ENCODE measurements at places on chromosomes 4 and X.

DNA sequence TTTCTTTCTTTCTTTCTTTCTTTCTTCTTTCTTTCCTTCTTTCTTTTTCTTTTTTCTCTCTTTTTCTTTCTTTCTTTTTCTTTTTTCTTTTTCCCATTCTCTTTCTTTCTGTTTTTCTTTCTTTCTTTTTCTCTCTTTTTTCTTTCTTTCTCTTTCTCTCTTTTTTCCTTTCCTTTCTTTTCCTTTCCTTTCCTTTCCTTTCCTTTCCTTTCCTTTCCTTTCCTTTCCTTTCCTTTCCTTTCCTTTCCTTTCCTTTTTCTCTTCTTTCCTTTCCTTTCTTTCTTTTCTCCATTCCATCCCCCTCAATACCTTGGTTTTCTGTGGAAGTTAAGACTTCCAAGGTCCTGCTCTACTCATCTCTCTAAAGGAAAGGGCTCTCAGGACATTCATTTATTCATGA, 102.8 kb upstream of the CLNK start:
- no peak for DNase-seq

DNA sequence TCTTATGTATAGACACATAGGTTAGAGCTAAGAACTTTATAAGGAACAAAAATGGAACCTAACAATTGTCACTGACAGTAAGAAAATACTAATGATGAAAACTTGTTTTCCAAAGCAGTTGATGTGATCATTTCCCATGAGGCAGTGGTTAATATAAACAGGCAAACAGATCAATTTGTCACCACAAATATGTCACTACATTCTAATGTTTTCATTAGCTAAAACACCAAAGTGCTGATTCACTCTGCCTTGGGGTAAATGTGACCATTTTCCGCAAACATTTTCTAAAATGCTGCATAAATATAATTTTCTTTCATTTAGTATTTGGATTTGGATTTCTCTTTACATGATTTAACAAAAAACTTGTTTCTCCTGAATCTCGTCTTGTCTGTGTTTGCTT, 408.9 kb upstream of the CTSO start:
- no peak for DNase-seq

GRCh38 chr4:112170451-112170993, 25.3 kb downstream of the FAM241A start:
- DNase-seq: no peak

- DNase-seq: no peak
Measured at GRCh38 chrX:19761554-19762295, 125.7 kb downstream of the SH3KBP1 start.

GRCh38 chr4:152870606-152871005, 65.5 kb upstream of the FHDC1 start:
- no peak for DNase-seq

GRCh38 chr4:99640676-99641075, 17.0 kb downstream of the C4orf54 start:
- no peak for DNase-seq

DNA sequence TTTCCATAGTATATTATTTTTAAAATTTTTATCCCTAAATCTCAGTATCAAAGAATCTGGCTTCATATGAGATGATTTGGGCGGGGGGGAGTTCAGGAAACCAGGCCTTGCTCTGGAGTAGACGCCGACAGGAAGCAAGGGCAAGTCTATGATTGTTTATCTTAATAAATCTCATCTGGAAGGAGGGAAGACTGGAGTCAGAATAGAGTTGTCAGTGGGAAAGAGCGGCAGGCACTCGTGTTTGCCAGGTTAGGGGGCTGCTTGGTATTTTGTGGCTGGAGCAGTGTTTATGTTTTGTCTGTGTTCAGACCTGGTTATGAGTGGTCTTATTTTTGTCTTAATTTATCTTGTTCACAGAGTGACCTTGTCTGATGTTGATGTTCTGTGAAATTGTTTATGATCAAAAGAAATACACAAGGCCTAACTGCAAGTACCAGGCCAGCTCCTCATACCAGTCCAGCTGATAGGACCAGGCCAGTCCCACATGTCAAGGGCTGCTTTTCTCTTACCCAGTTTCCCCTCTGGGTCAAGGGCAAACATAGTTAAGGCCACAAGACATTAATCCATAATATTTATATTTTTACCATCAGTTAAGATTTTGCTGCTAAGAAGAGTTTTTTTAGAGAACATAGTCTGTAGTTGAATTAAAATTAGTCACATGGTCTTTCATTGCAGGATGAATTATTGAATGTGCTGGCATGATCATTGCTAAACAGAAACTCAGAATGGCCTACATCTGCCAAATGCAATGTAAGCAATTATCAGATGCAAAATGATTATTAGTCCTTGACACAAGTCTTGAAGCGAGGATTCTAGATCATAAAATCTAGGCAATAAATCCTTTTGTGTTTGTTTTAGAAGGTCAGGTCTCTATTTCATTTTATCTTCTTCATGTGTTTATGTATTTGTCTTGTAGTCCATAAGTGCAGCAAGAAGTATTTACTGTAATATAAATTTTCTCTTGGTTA, 176.5 kb downstream of the GASK1B start:
- DNase-seq: no peak
